CMK (cell line): ENCODE measurements at places on chromosomes 2 and 18.

GRCh38 chr2:199462956-199463692, 5.4 kb upstream of the SATB2 start:
- DNase-seq, result no peak

GRCh38 chr2:36339607-36340218, 15.9 kb upstream of the CRIM1 start:
- no peak for DNase-seq

GRCh38 chr2:154849482-154849881, 151.0 kb downstream of the KCNJ3 start:
- no peak for DNase-seq

- DNase-seq, result no peak
These were observed 26.1 kb upstream of the RAB1A start for GRCh38 chr2:65156041-65156440.

- DNase-seq, result no peak
These were observed 748.8 kb downstream of the NR4A2 start for GRCh38 chr2:155583674-155584195.

GRCh38 chr2:58856100-58856499, 615.0 kb upstream of the FANCL start:
- no peak for DNase-seq

DNA sequence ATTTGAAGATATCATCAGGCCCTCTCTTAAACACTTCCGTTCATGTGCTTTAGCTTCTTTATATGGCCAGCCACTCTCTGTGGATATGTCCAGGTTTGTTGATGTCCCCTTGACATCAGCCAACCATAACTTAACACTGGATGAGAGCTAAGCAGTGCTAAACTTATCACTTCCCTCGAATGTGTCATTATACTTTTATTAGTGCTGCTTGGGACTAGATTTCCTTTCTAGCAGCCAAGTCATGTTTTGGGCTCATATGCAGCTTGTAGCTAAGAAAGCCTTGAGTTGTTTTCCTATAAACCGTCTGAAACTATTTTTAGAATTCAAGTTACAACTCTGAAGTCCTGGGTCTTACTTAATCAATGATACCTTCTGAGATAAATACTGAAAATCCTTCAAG, 144.8 kb upstream of the TNP1 start:
- no peak for DNase-seq

DNA sequence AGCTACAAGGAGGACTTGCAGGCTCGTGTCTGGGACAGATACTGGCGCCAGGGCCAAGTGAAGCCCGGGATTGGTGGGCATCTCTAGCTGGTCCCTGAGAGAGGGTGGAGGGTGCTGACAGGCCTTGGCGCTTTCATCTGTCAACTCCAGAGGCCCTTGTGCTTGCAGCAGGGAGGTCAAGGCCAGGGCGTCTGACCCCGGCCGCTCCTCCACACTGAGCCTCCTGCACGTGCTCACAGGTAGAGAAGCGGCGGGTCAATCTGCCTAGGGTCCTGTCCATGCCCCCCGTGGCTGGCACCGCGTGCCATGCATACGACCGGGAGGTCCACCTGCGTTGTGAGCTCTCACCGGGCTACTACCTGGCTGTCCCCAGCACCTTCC, 9.5 kb downstream of the CAPN10 start:
- no peak for DNase-seq

DNA sequence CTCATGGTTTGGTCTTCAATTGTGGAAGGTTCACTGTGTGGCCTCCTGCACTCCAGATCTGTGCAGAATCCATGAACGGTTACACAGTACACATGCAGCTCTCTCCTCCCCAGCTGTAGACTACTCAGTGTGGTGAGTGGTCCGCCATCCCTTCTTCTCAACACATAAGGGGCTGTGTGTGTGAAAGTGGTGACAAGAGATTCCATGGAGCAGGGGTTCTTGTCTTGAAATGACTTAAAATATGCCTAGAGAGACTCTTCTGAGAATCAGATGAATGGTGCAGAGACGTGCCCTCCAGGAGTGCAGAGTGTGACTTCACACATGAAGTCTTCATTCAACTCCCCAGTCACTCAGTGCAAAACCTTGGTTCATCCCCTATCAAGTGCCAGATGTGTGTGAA, 151.0 kb upstream of the COPS8 start:
- no peak for DNase-seq

- no peak for DNase-seq
These were observed 47.4 kb downstream of the LRPPRC start for GRCh38 chr2:43948370-43948769.

DNA sequence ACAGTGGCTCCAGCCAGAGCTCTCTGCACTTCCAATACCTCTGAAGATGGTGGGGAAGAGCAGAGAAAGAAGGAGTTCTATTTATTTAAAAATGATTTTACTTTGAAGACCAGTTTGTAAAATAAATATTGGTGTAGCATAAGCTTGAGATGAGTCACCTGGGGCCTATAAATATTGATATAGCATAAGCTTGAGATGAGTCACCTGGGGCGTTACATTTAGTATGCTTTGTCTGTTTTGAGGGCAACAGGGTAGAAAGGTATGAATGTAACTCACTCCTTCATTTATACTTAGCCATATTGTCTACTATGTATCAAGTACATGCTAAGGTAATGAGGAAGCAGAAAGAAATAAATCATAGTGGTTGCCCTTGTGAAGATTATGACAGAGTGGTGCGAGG, 7.7 kb upstream of the SULT1C4 start:
- DNase-seq, result no peak

- no peak for DNase-seq
These were observed 50.2 kb upstream of the LRP1B start for GRCh38 chr2:142180820-142181533.

DNA sequence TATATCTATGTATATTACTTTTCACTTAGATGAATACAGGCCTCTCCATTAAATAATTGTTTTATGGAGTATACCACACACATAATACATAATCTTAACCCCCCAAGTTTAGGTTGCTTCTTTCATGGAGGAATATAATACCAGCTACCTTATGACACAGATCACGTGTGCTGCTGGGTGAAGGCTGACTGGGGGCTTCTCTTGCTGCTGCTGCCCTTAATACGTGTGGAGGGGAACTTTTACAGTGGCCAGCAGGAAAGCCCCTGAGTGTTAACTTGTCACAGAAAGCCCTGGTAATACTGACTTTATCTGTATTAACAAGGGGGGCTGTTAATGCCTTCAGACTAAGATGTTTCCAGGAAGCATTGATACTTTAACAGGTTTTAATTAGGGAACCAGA, 63.1 kb downstream of the LAMA3 start:
- DNase-seq, result no peak

DNA sequence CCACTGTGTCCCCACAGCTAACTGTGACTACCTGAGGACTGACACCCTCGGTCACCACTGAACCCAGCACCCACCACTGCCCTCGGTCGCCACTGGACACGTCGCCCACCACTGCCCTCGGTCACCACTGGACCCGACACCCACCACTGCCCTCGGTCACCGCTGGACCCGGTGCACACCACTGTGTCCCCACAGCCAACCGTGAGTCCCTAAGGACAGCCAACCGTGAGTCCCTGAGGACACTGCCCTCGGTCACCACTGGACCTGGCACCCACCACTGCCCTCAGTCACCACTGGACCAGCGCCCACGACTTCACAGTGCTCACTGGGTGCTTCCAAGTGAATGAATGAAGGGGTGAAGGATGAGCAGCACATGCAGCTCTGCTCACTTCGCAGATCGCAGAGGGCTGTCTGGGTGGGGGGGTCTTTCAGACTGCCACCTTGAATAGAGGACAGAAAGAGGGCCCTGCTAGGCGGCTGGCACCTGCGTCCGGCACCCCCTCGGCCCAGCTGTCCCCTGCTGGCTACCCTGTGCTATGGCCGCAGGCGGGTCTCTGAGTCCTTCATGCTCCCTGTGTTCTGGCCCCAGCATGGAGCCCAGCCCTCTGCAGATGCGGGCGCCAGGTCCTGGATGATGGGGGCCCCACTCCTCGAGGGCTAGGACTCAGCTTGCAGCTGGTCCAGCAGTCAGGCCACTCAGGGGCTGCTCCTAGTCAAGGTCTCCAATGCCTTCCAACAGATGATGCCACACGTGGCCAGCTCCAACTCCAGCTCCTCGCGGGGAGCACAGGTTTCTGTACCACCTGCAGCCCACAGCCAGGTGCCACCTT, 51.4 kb upstream of the GPC1 start:
- no peak for DNase-seq

- no peak for DNase-seq
These were observed 203.2 kb downstream of the BABAM2 start for GRCh38 chr2:28093768-28094167.

DNA sequence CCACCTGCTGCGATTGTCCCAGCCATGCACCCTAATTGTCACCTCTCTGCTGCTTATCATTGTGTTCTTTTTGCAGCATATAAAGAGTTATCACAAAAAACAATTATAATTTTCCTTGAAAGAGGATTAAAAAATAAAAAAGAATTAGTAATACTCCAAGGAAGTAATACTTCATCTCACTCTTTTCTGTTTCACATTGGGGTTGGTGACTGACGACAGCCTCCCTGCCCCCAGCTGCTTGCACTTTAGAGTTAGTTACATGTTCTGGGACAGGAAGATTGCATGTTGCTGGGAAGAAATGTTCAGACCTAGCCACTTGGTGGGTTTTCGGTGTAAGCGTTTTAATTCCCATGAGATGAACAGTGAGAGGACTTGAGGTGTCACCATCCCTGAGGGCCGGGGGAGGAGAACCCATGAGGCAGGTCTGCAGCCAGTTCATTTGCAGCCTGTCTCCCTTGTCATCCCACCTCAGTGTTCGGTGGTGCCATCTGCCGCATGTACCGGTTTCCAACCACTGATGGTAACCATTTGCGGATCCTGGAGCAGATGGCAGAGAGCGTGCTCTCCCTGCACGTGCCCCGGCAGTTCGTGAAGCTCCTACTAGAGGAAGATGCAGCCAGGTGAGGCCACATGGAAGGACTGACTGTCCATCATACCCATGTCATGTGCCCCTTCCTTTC, 69.1 kb downstream of the COA5 start:
- DNase-seq, result no peak

DNA sequence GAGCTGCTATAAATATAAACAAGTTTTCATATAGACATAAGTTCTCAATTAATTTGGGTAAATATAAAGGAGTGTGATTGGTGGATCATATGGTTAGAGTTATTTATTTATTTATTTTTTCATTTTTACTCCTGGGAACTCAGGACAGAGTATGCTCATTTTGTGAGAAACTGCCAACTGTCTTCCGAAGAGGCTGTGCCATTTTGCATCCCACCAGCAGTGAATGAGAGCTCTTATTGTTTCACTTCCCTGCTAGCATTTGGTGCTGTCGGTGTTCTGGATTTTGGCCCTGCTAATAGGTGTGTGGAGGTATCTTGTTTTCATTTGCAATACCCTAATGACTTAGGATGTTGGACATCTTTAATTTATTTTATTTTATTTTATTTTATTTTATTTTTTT, 50.4 kb upstream of the XPO1 start:
- DNase-seq, result no peak

- peak; percentile 47 for DNase-seq
These were observed 146.7 kb downstream of the MYO3B start for GRCh38 chr2:170324640-170325046.

- DNase-seq, result no peak
These were observed 31.1 kb downstream of the SPATS2L start for GRCh38 chr2:200337621-200338020.

GRCh38 chr18:35431374-35431741, 54.2 kb upstream of the ZNF396 start:
- DNase-seq, result no peak

- DNase-seq, result no peak
These were observed 45.6 kb upstream of the ODC1 start for GRCh38 chr2:10493634-10494281.

DNA sequence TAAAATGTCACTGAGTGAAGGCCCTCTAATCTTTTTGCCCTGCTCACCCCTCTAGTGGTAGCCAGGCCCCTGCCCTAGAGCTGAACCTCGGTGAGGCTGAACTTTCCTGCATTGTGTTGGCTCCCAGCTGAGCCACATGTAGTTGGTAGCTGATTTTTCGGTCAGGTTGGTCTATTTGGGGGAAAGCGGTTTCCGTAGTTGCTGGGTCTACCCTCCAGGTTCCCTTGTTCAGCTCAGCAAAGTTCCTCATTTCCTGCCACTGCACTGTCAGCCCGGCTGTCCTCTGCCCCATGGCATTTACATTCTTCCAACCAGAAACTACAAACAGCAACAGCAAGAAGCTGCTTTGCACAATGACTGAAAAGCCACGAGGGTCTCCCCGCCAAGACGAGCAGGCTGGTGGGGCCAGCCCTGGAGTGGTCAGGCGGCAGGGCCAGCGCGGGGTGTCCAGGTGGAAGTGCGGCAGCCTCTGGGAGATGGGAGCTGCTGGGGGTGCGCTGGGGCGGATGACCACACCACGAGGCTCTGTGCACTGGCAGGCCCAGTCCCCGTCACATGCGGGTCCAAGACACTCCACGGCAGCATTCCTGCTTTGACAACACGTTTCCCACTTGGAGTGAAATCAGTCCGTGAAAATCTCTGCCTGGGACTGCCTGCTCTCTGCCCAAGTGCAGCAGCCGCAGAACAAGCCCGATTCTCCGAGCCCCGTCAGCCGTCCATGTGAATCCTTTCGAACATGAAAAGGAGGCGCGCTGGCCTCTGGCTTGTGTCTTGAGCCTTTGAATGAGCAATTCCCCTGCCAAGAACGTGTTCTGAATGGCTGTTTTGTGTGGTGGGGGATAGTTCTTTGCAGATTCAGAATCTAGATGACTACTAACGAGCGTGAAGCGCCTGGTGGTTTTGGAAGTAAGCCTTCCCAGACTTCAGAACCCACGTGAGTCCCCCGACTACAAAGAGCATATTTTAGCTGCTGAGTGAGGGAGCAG, 159.4 kb downstream of the ASB1 start:
- no peak for DNase-seq

DNA sequence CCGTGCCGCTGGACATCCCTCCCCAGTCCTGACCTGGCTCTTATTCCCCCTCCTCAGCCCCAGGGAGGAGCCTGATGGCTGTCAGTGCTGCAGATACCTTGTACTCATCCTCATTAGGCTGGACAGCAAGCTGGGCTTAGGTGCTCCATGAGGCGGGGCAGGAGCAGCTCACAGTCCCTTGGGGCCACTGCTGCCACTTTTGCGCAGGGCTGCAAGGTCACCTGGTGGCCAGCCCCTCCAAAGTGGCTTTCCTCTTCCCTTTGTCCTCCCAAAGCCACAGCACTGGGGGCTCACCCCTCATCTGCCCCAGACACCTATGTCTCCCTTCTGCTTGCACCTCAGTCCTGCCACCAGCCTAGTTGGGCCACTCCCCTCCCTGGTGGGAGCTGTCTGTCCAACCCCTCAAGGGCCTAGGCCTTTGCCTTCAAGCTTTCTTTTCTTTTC, 60.8 kb downstream of the FAM168B start:
- DNase-seq, result no peak

GRCh38 chr18:3592864-3593263, 142.9 kb downstream of the TGIF1 start:
- no peak for DNase-seq

GRCh38 chr18:43108469-43108868, 7.0 kb downstream of the RIT2 start:
- no peak for DNase-seq

GRCh38 chr2:181697126-181697525, 16.8 kb upstream of the NEUROD1 start:
- DNase-seq, result no peak

- DNase-seq, result no peak
These were observed 45.8 kb downstream of the LAMA3 start for GRCh38 chr18:23735021-23735464.

- DNase-seq, result no peak
These were observed 31.8 kb downstream of the C1D start for GRCh38 chr2:68031043-68031442.
